ENCODE measurements at places on chromosomes 12 and 14.

DNA sequence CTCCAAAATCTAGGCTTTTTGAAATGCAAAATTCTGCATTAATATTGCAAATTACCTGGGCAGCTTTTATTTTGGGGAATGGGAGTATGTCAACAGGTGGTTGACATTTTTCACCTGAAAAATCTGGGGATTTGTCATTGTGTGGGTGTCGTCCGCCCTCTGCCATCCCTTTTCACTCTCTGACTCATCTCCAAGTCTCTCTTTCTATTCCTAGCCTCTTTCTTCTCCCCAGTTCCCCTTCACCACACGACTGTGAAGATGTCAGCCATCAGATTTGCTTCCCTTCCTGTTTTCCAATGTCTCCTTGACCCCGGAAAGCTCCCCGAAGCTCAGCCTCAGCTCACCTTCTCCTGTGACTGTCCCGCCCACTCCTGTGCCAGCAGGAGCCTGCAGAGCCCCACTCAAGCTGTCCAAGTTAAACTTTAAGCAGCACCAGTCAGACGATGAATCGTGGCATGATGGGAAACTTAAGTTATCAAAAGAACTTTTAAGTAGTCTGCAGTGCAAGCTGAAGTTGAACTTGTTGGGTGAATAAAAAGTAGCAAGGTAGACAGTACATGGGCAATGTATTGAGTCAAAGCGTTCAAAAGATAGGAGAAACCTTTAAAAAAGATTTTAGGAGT lies 590.2 kb downstream of the VRK1 start:
- no peak for DNase-seq

GRCh38 chr14:76259029-76259735 lies 107.5 kb downstream of the GPATCH2L start:
- DNase-seq, result no peak

DNA sequence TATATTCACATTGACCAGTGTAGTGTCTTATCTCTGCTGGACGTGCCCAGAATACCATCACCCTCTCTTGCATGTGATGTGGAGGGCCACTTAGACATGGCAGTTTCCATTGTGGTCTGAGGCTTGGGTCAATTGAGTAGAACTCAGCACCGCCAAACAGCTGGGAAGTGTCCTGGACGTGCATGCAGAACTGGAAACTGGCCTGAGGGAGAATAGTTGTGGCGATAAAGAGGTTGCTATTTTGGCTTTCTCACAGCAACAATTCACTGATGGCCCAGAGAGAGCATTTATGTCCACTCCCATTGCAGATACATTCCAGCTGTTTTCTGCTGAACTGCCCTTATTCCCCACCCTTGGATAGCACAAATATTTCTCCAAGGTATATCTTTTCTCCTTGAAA lies 210.1 kb upstream of the DAAM1 start:
- no peak for DNase-seq

GRCh38 chr14:93299416-93299815 lies 33.4 kb downstream of the BTBD7 start:
- no peak for DNase-seq

GRCh38 chr12:48890657-48891418 lies 25.2 kb upstream of the RND1 start:
- DNase-seq, result no peak

DNA sequence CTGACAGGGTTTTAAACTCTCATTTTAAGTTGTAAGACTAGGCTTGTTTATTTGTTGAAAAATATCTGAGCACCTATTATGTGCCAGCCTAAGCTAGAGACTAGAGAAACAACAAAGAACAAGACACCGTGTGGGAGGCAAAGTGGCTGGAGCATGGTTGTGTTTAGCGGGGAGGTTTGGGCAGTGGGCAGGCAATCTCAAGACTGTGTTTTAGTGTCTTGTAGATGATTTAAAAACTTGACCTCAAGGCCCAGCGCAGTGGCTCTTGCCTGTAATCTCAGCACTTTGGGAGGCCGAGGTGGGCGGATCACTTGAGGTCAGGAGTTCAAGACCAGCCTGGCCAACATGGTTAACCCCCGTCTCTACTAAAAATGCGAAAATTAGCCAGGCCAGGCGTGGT lies 7.8 kb downstream of the RPL36AL start:
- DNase-seq, result no peak

DNA sequence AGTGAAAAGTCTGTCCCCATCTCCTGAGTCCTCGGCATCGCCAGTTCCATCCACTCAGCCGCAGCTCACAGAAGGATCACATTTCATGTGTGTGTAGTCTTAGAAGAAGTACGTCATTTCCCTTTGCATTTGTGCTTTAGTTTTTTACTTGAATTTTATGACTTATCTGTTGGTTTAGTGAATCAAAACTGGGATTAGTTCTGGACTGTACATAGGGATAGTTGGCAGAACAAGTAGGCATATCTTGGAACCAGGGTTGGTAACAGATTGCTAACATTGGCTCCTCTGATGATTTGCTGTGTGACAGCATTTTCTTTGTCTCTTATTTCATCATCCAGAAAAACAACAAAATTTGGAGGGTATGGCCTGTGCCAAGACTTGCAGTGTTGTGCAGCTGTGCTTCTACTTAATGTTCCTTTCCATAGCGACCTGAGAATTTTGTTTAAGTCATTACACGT lies 69.6 kb upstream of the AEBP2 start:
- DNase-seq, result no peak

DNA sequence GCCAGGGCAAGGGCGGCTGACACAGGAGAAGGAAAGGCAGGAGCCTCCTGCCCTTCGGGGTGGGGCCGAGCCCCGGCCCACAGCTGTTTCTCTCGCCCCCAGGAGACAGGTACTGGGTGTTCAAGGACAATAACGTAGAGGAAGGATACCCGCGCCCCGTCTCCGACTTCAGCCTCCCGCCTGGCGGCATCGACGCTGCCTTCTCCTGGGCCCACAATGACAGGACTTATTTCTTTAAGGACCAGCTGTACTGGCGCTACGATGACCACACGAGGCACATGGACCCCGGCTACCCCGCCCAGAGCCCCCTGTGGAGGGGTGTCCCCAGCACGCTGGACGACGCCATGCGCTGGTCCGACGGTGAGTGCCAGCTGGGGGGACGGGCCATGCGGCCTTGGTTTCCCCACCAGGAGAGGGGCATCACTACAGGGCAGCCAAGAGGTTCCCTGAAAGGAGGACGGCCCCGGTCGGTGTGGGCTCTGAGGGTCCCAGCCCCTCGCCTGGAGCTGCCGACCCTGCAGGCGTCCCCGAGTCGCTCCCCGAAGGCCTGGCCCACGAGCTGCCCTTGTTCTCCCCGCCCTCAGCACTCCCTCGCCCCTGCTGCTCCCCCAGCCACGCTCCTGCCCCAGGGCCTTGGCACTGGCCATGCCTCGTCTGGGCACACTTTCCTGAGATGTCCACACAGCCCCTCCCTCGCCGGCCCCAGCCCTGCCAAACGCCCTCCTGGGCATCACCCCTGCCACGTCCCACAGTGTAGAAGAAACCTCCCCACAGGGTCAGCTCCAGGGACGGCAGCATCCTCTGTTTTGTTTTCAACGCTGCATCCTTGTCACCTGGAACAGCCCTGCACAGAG lies 21.7 kb downstream of the MMP17 start:
- DNase-seq, result no peak

DNA sequence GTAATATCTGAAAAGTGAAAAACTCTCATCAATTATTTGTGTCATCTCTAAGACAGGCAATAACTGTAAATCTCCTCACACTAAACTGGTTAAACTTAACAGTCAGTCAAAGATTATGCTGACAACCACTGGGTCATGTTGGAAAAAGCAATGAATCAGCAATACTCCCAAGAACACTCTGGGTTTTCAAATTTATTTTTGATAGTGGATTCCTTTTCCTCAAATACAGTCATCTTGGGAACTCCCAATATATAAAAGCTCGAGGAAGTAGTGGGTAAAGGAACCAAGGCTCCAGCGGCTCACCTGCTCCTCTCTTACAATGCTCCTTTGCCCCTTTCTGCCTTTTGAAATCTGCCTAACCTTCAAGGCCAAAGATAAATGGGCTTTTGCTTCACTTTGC lies 70.0 kb downstream of the ARMH4 start:
- no peak for DNase-seq

GRCh38 chr12:70043490-70044138 lies 199.6 kb upstream of the CNOT2 start:
- no peak for DNase-seq

- no peak for DNase-seq
These were observed 11.1 kb upstream of the EPS8 start for GRCh38 chr12:15800278-15800677.

DNA sequence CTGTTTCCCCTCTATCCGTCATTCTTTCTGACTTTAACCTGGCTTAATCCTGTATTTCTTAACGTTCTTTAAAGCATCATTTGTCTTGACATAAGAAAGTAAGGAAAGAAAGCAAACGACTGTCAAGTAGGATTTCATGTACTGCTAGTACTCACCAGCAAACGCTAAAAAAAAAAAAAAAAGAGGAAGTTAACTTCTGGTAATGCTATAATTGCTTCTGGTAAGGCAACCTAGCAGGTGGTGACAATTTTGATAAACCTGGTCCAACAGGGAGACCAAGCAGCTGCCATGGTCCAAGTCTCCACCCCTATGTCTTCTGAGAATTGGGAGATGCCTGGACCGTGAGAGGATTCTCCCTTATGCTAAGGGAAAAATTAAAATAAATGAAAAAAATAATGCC lies 306.6 kb downstream of the DAD1 start:
- DNase-seq, result no peak

DNA sequence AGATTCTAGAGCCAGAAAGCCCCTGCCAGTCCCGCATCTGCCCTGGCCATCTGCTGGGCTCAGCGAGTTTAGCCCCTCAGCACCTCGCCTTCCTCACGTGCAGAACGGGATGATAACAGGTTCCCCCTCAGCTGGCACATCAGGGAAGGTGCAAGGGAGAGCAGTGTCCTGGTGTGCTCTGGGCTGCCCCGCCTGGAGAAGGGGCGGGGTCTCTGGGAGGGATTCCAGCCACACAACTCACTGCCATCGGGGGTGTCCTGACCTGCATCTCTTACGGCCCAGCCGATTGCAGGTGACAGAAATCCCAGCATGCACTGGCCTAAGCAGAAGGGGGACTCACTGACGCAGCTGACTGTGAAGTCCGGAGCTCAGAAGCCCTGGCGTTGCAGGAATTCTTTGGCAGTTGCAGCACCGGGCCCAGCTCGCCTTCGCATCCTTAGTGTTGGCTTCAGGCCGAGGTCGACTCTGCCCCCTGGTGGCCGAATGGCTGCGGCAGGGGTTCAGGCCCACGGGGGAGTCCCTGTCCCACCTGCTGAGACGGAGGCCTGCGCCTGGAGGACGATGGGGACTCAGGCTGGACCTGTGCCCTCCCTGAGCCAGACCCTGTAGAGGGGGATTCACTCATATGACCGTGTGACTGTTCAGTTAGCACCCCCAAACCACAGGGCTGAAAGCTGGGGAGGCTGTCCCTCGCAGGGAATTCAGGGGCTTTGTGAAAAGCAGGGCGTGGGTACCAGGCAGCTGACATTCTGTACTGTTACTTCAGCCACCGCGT lies 178.6 kb downstream of the ADGRD1 start:
- no peak for DNase-seq

DNA sequence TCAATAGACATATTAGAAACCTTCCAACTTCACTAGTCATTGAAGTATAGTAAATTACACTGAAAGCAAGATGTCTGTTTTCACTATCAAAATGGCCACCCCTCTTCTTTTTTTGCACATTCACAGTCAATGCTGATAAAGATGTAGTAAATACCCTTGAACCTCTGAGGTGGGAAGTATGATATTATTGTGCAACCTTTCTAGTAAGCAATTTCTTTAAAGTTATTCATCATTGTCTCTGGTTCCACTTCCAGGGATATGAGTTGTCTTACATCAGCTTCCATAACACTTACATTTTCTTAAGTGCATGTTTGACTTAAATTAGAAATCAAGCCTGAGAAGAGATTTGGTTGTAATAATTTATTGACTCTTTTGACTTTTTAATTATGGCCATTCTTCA lies 453.9 kb upstream of the MGAT4C start:
- no peak for DNase-seq

DNA sequence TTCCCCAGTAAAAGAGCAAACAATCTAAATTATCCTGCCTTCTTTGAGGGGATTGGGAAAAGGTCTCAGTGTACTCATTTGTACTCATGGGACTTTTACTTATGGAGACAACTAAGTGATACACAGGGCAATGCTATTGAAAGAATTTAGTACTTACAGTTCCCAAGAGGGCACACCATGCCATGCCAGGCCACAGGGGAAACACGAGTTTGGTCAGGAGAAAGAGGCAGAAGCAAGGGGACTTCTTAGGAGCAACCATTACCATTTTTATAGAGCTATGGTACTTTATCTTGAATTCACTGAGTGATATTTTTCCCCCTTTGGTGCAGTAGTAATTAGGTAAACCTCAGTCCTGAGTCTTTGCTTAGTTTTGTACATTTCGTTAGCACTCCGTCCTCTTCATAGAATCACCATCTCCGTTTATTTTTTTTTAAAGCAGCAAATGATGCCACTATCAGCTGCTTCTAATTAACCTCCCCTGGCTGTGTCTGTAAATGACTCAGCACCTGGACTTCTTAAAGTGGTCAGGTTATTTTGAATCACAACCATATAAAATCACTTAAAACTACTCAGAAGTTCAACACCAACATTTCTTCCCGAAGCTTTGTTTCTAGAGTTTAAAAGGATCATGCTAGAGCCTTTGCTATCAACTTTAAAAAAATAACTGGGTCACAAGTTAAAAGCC lies 5.9 kb upstream of the WASHC3 start:
- DNase-seq, result no peak
